GM12878 (cell line): ENCODE measurements at places on chromosomes 11 and 22.

DNA sequence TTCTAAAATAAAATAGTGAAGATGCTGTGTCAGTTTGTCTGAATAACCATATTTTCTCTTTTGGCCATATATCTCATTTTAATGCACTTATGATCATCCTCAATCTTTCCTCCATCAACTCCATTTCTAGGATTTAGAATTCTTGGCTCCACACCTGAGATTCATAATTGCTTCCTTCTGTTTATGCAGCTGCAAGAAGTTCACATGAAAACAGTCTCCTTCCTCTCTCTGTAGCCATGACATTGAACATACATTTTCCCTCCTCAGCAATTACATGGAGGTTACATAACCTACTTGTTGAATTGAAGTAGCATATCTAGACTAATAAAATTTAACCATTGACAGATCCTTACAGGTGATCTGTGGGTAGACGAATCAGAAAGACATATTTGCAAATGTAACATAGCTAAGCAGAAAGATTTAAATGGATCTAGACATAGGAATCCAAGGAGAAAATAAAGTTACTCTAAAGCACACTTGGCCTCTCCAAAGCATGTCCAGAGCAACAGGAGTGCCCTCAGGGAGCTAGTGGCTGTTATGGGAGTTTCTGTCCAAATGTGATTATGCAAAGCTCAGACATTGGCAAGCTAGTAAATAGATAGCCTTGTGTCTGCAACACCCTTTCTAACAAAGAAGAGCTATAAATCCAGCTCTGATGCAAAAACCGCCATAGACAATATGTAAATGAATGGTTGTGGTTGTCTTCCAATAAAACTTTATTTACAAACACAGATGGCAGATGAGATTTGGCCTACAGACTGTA lies 119.9 kb upstream of the MPPED2 start:
- DNase-seq, result no peak

DNA sequence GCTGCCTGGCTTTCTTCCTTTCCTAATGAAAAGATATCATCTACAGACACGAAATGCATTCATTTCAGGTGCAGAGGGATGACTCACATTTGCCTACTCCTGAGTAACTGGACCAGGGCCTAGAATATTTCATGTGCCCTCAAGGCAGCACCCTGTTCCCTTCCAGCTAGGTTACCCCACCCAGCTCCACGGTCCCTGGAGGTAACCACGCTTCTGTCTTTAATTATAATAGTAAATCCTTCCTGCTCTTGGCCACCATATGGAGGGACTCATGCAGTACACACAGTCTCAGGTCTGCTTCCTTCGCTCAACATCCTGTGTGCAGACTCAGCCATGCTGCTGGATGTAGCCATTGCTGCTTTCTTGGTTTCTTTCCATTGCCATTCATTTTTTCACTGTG lies 22.3 kb downstream of the DHCR7 start:
- DNase-seq, result no peak

GRCh38 chr11:103550811-103551210 lies 441.6 kb downstream of the DYNC2H1 start:
- no peak for DNase-seq

- no peak for DNase-seq
Measured at GRCh38 chr11:19714387-19715363, 2.0 kb downstream of the NAV2 start.

DNA sequence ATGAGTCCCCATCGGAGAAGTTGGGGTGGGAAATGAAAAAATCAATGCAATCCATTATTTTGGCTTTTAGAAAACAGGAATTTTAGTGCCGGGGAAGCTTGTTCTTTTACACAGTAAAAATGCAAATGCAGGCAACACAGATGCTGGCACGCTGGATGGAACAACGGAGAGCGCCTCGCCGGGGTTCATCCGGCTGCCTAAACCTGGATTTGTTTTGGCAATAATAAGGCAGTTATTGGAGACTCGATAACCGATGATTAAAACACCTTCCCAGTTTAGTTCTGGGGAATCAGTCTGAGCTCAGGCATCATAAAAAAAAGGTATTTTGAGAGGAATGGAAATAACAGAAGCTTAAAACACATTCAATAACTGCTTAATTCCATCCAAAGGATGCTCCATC lies 2.9 kb downstream of the DSCAML1 start:
- no peak for DNase-seq

DNA sequence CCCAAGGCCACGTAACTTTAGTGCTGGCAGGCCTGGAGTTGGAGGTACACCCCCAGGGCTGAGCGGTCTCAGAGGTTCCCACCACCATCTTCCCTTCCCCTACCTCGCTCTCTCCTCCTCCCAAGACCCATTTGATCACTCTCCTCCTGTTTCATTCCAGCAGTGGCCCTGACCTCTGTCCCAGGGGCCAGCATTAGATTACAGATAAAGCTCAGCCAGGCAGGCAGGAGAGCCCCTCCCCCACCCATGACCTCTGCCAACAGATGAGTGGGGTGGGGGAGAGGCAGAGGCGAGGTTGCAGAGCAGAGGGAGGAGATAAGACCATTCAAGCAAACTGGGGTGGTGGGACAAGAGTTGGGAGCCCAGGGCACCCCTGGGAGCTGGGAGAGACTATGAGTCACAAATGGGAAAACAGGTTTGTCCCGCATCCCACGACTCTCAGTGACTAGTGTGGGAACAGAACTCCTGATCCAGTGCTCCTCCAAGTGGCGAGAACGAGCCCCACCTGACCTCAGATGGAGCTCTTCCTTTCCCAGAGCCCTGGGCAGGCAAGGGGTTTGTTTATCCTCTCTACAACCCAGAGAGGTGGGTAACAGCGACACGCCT lies 367.9 kb downstream of the MN1 start:
- DNase-seq, result no peak

DNA sequence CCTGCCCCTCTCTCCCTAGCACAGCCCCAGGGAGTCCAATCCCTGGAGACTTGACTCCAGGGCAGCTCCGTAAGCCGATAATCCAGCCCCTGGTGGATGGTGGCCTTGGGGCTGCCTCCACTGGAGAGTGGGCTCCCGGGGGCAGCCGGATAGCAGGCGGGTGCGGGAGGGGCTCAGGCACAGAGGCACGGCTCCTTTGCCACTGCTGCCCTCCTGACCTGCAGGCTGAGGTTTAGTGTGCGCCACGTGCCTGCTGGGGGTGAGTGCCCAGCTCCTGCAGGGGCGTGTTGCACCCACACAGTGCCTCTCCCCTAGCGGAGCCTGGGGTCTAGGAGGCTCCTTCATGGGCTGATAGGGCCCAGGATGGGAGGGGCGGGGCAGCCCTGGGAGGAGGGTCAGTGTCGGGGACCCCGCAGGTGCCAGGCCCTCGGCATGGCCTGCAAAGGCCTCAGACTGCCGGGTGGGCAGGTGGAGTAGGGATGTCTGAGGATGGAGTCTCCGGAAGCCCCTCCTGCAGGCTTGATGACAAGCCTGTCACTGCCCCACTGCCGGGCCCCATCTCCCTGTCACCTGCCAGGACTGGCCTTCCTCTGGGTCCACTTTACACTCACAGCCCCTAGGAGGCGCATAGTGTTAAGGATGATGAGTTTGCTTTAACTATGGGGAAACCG lies 5.6 kb downstream of the DUSP8 start:
- DNase-seq, result no peak

GRCh38 chr11:125329786-125330185 lies 165.2 kb downstream of the PKNOX2 start:
- DNase-seq, result no peak

- no peak for DNase-seq
Measured at GRCh38 chr11:92137747-92138146, 86.9 kb upstream of the FAT3 start.

DNA sequence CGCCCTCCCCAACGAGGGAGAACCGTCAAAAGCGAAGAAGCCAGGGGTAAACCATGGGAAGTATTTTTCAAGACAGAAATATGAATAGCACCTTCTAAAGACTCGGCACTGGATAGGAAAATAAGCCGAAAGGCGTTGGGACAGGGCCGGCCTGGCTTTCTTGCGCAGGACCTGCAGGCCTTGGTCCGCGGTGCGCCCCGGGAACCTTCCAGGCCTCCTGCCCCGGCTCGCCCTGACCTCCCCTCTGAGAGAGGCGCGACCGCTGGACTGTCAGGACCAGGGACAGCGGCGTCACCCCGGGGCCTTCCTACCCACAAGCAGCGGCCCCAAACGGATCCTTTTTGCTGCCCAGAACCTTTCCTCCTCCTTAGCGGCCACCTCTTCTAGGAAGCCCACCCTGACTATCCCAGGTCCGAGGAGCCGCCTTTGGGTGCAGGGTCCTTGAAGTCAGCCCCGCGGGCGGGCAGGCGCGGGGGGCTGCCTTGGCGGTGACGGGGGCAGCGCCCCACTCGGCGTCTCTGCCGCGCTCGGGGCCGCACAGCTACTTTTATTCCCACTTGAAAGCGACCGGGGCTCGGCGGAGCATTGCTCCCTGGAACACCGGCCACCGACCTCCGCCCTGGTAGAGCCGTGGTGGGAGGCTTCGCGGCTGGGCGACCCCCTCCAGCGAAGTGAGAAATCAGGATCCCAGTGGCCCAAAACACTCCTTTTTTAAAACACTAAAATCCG lies 650 bp upstream of the MAPK11 start:
- no peak for DNase-seq
